Lower leg skin (tissue), 4 donors: ENCODE measurements at places on chromosomes 13 and 19. TPM values are rescaled to one million over a fixed set of nuclear protein-coding genes. Genes with fewer than 3 reads are reported as not detected.
A peak's percentile ranks its signal among the peaks of the same experiment; 100 is the strongest.

Gene NEK3
- 11.1 TPM for total RNA-seq

Gene FFAR1
- not detected for total RNA-seq

Gene SIGLECL1
- total RNA-seq = not detected

Gene CEACAM7
- 5.7 TPM for total RNA-seq

DNA sequence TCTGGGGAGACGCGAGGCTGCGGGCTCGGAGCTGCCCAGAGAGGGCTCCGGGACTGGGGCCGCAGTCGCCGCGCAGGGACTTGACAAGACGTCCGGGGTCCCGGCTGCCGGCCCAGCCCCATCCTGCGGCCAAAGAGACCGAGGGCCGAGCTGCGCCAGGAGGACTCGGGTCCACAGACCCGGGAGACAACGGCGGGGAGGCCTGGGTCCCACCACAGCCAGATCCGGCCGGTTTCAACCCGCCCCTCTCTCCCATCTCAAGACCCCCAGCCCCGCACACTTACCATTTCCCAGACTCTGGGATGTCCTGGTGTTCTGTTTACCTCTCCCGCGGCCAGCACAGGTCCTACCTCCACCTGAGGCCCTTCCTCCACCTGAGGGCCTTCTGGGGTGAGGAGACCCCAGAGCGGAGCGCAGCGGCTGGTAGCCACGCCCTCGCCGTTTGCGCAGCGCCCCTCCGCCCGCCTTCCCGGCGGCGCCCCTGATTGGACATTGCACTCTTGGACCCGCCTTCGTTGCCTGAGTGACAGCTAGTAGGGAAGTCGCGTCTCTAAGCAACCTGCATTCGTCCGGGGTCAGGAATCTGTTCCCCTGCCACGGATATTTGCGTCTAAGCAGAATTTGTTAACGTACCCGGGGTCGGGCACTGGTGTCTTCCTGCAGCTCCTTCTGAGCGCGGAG is at the start of gene ZNF709:
Gene ZNF709 (minus strand): TSS at position 446 of the 681 bp plus-strand sequence. CDS start 159 bp downstream, at position 287.
- DNase-seq = peak; percentile 92

DNA sequence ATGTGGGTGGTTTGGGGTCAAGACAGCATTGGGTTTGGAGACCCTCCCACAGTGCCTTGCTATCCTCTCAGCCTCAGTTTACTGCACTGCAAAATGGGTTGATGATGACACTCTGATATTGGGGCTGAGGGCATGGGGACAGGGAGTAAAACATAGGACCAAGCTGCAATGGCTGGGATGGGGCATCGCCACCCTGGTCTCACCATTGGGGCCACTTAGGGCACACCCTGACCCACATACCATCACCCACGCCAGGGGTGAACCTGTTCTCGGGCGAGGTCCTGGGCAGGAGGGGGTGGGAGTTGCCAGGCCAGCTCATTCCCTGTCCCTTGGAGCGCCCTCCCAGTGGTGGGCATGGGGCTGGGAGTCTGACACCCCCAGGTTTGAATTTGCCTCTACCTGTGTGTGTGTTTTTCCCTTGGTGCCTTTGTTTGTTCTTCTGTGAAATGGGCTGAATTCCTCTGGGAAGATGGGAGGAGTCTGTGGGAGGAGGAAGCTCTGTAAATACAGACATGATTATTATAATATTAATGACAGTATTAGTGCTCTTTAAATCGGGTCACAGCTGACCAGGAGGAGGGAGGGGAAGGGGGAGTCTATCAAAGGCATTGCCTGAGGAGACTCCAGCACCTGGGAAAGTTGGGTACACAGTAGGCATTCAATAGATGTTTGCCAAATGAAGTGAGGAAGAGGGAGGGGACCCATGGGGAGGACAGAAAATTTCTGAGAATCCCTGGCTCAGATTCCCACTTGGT is 2.2 kb upstream of the FCHO1 start:
- DNase-seq = no peak

- peak; percentile 66 for DNase-seq
Measured at GRCh38 chr19:31512181-31512970, 163.1 kb upstream of the TSHZ3 start.

- no peak for DNase-seq
Measured at GRCh38 chr13:40460116-40460515, 206.3 kb downstream of the FOXO1 start.

- no peak for DNase-seq
Measured at GRCh38 chr13:106440866-106441265, 94.6 kb downstream of the EFNB2 start.
